ENCODE measurements at places on chromosomes 1 and 21.
A peak's percentile ranks its signal among the peaks of the same experiment; 100 is the strongest.

GRCh38 chr21:14826630-14827029 is 238.2 kb downstream of the NRIP1 start:
- no peak for DNase-seq

GRCh38 chr1:59043796-59044195 is 253.1 kb upstream of the FGGY start:
- no peak for DNase-seq

- DNase-seq = no peak
Measured at GRCh38 chr1:192943522-192943921, 115.6 kb downstream of the UCHL5 start.

GRCh38 chr1:169121146-169121923 is 14.8 kb downstream of the ATP1B1 start:
- no peak for DNase-seq

DNA sequence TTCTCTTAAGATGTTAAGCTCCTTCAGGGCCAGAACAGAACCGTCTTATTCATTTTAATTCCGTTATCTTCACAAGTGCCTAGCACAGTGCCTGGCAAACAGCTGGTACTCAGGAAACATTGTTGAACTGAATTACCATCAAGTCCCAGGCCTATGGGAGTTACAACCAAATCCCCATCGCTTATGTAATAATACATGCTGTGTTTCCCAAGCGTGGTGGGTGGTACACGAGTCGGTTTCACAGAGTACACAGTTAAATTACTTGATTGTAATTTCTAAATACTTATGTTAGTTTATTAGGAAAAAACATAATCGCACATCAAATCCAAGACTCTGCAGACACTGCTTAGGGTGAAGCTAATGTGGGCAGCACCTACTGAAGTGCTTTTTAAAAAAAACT is 1.0 kb downstream of the ANGEL2 start:
- DNase-seq = no peak

DNA sequence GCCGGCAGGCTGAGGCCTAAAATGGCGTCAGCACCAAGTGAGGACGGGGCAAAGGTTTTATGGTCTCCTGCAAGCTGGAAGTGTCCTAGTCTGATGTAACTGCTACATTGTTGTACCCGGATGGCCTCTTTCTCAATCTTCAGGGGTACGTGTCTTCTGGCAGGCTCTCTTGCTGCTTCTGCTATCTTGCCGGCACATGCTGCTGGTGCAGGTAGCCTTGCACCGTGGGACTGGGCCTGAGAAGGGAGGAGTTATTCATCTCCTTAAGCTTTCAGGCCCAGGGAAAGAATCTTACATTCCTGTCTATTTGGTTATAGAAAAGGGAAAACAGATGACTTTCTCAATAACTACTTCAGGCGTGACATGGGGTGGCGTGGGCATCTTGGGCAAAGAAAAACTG is 72.2 kb downstream of the ZNF678 start:
- no peak for DNase-seq

DNA sequence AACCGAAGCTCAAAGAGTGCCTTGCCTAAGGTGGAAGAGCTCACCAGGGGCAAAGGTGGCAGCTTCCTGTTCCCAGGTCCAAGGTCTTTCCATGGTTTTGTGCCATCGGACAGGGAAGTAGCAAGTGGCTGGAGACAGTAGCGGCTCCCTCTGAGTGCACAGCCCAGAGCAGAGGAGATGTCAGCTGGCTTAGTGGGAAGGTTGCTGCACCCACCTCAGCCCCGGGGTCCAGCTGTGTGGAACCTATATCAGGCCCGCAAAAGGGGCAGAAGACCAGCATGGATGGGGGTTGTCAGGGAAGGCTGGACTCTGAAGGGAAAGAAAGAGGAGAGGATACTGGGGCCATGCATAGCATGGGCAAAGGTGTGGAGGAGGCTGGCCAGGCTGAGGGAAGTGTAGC is 6.8 kb downstream of the IKBKE start:
- no peak for DNase-seq

DNA sequence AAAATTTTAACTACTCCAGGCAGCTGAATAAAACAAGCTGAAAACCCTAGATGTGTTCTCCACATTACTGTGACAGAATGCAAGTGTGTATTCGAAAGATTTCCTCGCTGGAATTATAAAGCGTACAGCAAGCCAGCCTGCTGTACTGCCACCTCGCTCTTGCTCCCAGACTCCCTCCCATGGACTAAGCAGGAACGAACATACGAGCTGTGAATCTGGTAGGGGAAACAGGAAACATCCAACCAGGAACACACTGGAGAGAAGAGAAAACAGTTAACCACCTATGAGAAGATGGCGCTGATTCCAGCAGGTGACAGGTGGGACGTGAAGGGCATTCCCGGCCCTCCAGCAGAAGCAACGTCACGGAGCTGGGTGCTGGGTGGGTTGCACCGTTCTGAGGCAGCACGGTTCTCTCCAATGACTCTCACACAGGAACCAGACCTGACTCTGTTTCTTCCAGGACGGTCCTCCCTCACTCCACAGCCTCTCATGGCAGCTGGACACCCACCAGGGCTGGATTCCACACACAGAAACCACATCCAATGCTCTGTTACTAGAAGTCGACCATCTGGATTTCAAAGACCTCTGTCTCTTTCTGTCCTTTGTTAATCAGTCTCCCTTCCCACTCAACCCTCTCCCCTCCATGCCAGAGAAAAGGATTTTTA is 219.2 kb downstream of the RERE start:
- DNase-seq = no peak

DNA sequence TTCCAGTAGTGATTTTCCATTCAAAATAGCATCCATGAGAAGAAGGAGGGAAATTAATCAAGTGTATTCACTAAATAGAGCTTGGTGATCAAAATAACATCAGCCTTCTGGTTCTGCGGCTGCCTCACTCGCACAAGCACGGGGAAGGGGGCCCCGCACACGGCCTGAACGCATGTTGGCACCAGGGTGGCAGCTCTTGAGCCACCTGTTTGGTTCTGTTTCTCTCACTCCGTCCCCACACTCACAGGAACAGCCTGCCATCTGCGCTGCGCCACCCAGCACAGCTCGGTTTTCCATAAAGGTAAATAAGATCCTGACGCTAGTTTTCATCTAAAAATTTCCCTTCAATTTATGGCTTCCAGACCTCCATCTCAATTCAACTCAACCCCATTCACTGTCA is 49.4 kb downstream of the TIAM1 start:
- DNase-seq = no peak

GRCh38 chr1:213684454-213684853 is 303.3 kb upstream of the PROX1 start:
- no peak for DNase-seq

DNA sequence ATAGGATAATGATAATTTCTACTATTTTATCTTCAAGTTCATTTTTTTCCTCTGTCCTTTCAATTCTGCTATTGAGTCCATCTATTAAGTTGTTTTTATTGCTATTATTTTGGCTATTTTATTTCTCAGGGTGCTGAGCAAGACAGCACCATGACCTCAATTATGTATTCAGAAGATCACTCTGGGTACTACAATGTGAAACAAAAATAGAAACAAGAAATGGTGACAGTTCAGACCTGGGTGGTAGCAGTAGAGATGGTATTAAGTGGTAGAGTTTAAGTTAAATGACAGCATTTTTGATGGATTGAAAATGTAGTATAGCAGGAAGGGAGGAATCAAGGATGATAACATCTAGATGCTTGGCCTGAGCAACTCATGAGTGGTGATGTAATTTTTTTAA is 655.3 kb upstream of the PLXNA2 start:
- DNase-seq = no peak

- DNase-seq = peak; percentile 92
Measured at GRCh38 chr1:18211764-18212163, 104.2 kb downstream of the IGSF21 start.

GRCh38 chr1:39139723-39140360 is 64.7 kb upstream of the MACF1 start:
- DNase-seq = no peak

GRCh38 chr1:1540090-1540817 is at the start of gene TMEM240:
Gene TMEM240 (minus strand): TSS chr1:1540624. CDS start chr1:1540346, 278 bp downstream.
- no peak for DNase-seq

DNA sequence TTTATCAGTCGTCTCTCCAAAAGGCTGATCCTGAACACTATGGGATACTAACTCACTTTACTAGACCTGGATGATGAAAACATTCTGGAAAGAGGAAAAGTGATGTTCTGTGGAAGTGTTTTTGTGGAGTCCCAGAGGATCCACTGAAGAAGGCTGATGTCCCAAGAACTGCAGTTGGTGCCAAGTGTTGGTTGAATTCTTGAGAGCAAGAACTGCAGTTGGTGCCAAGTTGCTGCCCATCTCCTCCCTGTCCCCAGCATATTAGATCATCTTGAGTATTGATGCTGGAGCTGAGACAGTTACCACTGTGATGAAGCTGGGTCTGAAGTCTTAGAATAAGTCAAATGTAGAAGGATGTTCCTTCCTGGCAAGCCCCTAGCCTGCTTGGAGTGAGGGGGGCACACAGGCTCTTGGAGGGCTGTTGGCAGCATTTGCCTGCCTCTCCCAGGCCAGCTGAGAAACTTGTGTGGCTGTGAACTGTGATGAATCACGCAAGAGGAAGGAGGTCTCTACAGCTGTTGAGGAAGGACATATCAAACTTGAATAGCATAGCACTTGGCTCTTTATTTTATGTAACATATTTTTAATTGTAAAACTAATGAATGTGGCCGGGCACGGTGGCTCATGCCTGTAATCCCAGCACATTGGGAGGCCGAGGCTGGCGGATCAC is 48.1 kb downstream of the DNAJC6 start:
- DNase-seq = peak; percentile 10

- DNase-seq = no peak
Measured at GRCh38 chr21:32484706-32485380, 72.3 kb downstream of the EVA1C start.

- DNase-seq = no peak
Measured at GRCh38 chr1:114369930-114370329, 141.1 kb downstream of the TRIM33 start.

GRCh38 chr1:59973719-59974118 is 47.1 kb upstream of the CYP2J2 start:
- no peak for DNase-seq

DNA sequence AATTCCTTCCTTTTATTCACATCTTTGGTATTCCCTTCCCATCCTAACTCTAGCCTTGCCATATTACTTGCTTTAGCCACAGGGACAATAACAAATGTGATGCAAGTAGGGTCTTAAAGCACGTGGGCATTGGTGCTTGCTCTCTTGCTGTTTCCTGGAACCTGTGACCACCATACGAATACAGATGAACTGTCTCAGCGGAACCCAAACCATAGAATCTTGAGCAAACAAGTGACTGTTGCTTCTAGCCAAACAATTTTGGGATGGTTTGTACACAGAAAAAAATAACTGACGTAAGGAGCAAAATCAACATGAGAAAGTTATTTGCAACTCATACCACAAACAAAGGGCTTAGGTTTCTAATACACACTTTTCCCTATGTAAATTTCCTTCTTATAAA is 15.2 kb upstream of the VTCN1 start:
- no peak for DNase-seq

- no peak for DNase-seq
Measured at GRCh38 chr1:206945779-206946178, 487 bp downstream of the PIGR start.

GRCh38 chr1:10947181-10947580 is 65.3 kb upstream of the TARDBP start:
- DNase-seq = no peak

DNA sequence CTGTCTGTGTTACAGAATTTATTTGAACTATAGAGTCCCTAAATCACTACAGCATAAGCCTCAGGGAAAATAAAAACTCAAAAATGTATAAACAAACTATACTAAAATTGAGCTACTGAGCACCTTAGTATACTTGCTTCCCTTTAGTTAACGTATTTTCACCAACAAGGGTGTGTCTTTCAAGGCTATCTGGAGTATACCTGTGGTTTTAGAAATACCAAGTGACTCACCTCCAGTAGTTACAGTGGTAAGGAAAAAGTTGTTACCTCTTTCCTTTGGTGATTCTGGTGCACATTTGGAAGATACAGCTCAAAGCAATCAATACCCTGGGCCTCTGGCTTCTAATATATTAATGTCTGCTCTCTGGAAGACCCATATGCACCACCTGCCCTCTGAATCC is 68.0 kb upstream of the C1orf105 start:
- no peak for DNase-seq

DNA sequence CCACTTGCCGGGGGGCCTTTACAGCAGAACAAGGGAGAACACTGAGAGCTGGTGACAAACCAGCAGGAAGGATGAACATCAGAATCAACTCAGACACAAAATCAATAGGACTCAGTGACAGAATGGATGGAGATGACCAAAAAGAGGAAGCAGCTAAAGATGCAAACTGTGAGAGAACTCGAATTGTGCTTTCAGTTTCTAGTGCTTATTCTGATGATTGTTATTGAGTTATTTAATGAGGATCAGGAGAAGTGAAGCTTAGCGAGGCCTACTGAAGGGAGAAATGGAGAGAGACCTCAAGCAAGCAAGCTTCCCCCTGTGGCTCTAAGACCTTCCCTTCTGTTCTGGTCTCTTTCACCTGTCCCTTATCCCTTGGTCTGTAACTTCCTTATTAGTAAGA is 30.3 kb upstream of the TMEM125 start:
- DNase-seq = no peak

- no peak for DNase-seq
Measured at GRCh38 chr1:36751525-36751924, 268.8 kb upstream of the CSF3R start.

GRCh38 chr1:100394285-100394684 is 42.0 kb downstream of the CDC14A start:
- DNase-seq = no peak

DNA sequence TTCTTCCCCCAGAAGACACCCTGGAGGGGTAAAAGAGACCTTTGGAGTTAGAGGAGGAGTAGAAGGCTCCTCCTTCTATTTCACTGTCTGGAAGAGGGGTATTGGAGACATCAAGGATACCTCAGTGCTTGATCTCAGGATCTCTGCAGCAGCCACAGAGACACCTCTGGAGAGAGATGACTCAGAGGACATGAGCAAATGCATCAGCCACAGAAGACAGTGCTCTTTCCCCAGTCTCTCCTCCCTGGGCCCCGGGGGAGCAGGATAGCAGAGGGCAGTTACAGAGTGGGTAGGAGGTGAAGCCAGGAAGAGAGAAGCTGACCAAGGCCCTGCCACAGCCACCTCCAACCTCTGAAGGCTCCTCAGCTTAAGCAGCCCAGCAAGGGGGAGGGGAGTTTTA is 15.3 kb upstream of the TEDDM1 start:
- no peak for DNase-seq

- no peak for DNase-seq
Measured at GRCh38 chr1:180247580-180247979, 17.5 kb downstream of the LHX4 start.

DNA sequence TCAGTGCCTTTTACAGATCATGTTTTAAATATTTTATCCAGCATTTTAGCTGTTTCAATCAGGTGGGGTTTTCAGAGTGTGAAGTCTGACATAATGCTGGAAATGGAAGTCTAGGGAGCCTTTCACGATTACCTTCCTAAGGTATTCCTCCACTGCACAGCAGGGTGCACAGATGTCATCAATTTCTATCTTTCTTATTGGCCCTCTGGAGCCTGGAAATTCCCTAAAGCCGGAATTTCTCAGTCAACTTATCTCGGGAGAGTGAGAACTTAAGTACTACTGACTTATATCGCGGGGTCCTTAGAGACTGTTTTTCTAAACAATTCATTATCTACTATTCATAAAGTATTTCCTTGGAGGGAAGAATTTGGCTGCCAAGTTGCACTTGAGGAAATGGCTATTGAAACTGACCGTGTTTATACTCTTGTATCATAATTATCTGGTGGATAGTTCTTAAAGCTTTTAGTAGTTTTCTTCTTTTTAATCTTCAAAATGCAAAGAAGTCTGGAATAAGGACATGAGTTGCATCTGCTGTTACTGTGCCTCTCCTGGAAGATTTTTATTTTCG is 311.8 kb upstream of the B3GALT2 start:
- no peak for DNase-seq
